Activated CD4-positive, alpha-beta T cell treated with anti-CD3 and anti-CD28 coated beads for 36 hours (primary cell): ENCODE measurements at places on chromosomes 5 and 9. TPM values are rescaled to one million over a fixed set of nuclear protein-coding genes. Genes with fewer than 3 reads are reported as not detected.
A peak's percentile ranks its signal among the peaks of the same experiment; 100 is the strongest.

AQP3 gene
- total RNA-seq = 8.5 TPM

DNA sequence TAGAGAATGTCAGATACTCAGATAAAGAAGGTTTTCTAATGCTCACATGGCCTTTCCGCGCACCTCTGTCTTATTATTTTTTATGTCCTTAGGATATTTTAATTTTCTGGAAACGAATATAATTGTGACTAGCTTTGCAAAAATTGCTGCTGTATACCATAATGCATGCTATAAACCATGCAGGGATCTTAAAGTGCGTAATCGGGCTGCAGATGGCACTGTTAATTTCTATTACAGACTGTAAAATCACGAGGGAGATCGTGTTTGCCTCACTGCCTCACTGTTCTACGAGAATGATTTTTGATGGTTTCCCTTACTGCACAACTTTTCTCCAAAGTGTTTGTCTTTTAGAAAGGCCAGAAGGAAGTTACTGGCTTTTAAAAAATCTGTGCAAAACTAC, 356.1 kb downstream of the TUSC1 start:
- no peak overlapping the region for H3K4me3 ChIP-seq
- no peak overlapping the region for H3K27ac ChIP-seq
- no peaks in the 10 kb centered on the region for H3K27me3 ChIP-seq
- H3K36me3 ChIP-seq = no peaks in the 10 kb centered on the region

SLC30A5 gene
- total RNA-seq = 45.1 TPM

- no peak overlapping the region for H3K4me3 ChIP-seq
- H3K27me3 ChIP-seq = no peaks in the 10 kb centered on the region
- H3K4me1 ChIP-seq = peaks cover 10% of the 10 kb centered on the region
Measured at GRCh38 chr9:76181781-76182180, 212.4 kb downstream of the RFK start.

GRCh38 chr5:119343766-119344165, 12.1 kb upstream of the TNFAIP8 start:
- peak overlapping the region; percentile 48 for H3K4me3 ChIP-seq
- H3K27me3 ChIP-seq = no peaks in the 10 kb centered on the region
- peaks cover 50% of the 10 kb centered on the region for H3K36me3 ChIP-seq
- H3K27ac ChIP-seq = peak overlapping the region; percentile 96
